PC-9 (cell line): ENCODE measurements at places on chromosomes 1 and 21. TPM values are rescaled to one million over a fixed set of nuclear protein-coding genes. Genes with fewer than 3 reads are reported as not detected.

The BCL2L15 gene
- 0.15 TPM in 1 of 2 replicates, not detected in the other for total RNA-seq

GRCh38 chr21:35210093-35210492, 161.0 kb upstream of the RUNX1 start:
- DNase-seq: no peak

The PKNOX1 gene
- total RNA-seq: 8.9 and 17.1 TPM in 2 replicates

- no peak for DNase-seq
Measured at GRCh38 chr1:184465489-184466146, 78.8 kb downstream of the C1orf21 start.
